Mononuclear cell (primary cell): ENCODE measurements at places on chromosomes 3 and 15. TPM values are rescaled to one million over a fixed set of nuclear protein-coding genes. Genes with fewer than 3 reads are reported as not detected.

The FBXO40 gene
- under 0.01 TPM for total RNA-seq

The SPATA12 gene
- not detected for total RNA-seq

The CHL1 gene
- total RNA-seq = 1.8 TPM

The CIDEC gene
- not detected for total RNA-seq

The GLCE gene
- total RNA-seq = 3.7 TPM

The MYZAP gene
- 5.1 TPM for total RNA-seq

The C3orf49 gene
- not detected for total RNA-seq

The FSD2 gene
- under 0.01 TPM for total RNA-seq

The GNAI2 gene
- total RNA-seq = 243 TPM
